ENCODE measurements at places on chromosomes 7 and 10. TPM values are rescaled to one million over a fixed set of nuclear protein-coding genes. Genes with fewer than 3 reads are reported as not detected.

GRCh38 chr7:113768387-113768786, 150.4 kb downstream of the PPP1R3A start:
- no peak for DNase-seq

DNA sequence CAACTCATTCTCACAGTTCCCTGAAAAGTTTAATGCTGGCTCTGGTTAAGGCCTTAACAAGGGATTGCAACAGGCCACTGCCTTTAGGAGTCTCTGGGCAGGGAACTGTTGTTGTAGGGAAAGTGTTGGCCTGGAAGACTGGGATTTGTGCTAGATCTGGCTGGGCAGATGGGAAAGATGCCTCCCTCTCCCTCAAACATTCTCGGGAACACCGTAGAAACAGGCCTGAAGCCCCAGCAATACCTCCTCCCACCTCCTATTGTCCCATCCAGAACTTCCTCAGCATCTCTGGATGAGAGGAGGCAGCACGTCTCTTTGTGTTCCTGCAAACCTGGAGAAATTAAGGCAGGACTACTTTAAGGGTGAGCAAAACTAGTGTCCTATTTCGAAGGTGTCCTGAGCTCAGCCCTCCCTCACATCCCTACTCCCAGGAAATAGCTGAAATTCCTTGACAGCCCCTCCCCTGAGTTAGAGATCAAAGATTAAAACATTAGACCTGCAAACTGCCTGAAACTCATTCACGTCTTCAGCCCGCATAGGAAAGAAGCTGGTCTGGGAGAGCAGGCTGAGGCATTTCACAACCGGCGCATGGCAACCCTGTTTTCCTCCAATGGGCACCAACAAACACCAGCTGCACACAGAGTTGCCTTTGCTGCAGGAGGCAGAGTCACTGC, 10.9 kb upstream of the MAP3K8 start:
- peak; percentile 72 for DNase-seq

DNA sequence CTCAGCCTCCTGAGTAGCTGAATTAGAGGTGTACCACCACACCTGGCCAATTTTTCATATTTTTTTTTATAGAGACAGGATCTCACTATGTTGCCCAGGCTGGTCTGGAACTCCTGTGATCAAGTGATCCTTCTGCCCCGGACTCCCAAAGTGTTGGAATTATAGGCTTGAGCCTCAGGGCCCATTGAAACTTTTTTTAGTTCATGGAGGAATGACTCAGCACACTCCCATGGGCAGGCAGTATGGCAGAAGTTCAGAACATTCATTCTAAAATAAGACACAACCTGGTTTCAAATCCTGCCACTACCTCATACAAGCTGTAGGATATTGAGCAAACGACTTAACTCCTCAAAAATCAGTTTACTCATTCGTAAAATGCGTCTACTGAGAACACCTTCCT, 320.4 kb upstream of the SP8 start:
- DNase-seq, result no peak

The ANKRD30A gene
- total RNA-seq, result not detected

- peak; percentile 37 for DNase-seq
Measured at GRCh38 chr7:601595-602340, 82.1 kb upstream of the PDGFA start.

The HOXA6 gene
- total RNA-seq, result 3.2 TPM

DNA sequence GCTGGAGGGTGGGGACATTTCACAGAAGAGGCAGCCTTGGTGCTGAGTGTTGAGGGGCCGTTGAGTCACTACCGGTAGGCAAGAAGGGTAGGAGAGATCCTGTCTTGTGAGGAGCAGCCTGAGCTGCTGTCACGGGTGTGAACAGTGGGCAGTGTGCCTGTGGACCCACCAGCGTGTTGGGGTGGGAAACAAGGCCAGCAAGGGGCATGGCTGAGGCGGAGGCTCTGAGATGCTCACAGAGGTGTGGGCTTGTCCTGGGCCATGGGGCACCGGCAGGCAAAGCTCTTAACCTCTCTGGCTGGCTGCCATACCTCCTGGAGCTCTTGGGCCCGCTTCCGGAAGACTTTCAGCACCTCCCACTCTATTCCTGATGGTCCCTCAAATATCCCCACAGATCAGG, 33.6 kb upstream of the SMARCD3 start:
- DNase-seq, result no peak

DNA sequence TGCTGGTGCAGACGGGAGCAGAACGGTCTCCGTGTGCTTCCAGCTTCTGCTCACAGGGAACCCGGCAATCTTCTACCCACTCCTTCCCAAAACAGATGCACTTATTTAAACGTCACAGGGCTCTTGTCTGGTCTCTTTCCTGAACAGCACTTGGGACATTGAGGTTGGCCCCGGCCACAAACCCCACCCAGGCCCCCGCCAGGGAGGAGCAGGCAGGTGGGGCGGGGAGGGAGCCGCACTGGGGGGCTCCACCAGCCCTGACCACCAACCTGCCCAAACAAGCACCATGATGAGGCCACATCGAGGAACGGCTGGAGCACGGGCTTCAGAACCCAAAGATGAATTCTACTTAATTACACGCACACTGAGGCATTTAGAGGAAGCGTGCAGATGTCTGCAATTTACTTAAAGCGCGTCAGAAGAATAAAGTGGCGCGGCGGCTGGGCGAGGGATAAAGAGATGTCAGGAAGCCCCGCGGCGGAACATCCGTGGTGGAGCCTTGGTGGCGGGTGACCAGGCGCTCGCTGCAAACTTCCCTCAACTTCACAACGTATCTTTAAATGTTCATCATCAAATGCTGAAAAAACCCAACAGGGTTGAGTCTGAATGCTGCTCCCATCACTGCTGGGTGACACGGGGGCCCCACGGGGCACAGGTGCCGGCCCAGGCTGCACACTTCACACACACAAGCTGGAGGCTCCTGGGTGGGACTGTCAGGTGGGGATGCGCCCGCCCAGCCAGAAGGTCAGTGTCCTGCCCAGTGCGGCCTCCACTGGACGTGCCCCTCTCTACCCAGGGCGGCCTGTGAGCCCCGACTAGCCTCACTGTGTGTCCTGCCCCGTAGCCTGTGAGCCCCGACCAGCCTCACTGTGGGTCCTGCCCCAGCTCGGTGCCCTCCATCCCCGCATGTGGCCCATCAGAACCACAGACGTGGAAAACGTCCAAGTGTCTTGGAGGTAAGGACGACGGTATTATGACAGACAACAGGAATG, 279.2 kb downstream of the MAD1L1 start:
- no peak for DNase-seq

DNA sequence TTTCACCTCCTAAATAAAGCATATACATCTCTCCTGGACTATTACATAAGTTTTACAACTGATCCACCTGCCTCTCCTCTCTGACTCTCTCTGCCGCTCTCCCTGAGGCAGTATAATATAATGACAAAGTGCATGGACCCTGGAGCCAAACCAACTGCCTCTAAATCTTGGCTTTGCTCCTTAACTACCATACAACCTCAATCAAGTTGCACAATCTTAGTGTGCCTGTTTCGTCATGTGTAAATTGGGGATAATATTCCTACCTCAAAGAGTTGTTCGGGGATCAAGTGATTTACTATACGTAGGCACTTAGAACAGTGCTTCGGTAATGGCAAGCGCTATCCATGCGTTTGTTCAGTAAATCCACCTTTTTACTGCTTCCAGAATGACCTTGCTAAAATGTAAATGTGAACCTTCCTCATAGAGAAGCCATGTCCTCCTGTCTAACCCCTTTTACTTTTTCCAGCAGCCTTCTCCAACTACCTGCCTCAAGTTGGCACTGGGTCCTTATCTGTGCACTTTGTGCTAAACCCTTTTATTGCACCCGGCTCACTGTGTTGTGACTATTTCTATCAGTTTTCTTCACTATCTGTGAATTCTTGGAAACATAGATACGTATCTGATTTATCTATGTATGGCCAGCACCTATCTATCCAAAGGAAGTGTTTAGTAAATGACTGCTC, 30.6 kb upstream of the DLD start:
- DNase-seq, result no peak

The ELFN1 gene
- 6.2 TPM for total RNA-seq

The OR2A1 gene
- 0.13 TPM for total RNA-seq

DNA sequence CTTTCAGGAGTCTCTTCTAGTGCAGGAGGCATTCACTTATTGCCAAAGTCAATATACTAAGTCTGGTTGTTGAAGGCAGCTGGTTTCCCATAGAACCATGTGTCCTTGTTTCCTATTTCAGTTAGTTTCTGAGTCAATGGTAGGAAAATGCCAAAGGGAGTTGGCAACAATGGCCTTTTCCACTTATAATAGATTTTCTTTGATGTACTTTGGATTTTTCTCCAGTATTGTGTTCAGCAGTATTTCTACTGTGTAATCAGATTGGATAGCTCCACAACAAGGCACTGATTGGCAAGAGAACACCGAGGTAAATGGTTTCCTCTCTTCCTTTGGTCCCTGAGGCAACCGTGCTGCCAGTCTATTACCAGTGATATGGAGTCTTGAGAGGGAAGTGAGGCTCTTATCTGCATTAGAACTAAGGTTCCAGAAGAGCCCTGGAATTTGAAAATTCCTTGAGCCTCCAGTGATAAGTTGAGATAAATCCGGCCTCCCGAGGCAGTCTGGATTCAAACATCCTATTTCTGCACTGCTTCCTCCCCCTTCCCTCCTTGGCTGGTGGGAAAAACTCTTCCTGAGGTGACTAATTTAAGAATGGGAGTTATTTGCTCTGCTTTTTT, 7.9 kb upstream of the SEPTIN7 start:
- no peak for DNase-seq

- DNase-seq, result peak; percentile 5
Measured at GRCh38 chr10:22854935-22855421, 72.9 kb upstream of the ARMC3 start.

The ASL gene
- total RNA-seq, result 66.1 TPM

DNA sequence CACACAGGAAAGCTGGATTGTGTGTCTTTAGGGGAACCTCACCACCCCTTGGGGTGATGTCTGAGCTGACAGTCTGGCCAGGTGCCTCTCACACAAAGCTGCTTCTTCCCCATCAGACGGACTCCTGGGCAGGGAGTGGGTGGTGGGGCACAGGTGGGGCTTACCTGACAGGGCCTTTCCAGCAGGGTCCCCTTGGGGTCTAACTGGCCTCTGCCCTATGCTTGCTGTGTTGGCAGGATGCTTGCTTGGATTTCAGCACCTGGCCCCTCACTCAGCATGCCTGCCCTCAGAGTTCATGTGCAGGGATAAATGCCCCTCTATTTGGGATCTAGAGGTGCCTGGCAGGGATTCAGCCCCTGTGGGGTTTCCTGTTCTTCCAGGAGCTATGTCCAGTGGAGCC, 496.9 kb upstream of the ZMIZ1 start:
- DNase-seq, result no peak

DNA sequence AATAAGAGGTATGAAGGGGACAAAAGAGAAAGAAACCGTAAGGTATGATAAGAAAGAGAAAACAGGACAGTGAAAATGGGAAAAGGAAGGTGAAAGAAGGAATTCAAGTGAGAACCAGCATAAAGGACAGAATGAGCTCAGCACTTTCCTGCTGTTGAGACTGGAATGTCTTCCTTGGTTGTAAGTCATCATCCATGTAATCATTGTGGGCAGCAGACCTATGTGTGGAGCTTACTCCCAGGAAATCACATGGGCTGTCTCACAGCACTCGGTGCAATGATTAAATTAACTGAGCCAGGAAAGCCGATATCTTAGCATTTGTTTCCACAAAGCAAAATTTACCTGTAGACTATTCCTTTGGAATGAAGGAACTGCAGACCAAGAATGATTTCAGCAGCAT, 118.1 kb downstream of the PRKCQ start:
- no peak for DNase-seq

- DNase-seq, result no peak
Measured at GRCh38 chr7:147980826-147981813, 609.4 kb upstream of the C7orf33 start.

DNA sequence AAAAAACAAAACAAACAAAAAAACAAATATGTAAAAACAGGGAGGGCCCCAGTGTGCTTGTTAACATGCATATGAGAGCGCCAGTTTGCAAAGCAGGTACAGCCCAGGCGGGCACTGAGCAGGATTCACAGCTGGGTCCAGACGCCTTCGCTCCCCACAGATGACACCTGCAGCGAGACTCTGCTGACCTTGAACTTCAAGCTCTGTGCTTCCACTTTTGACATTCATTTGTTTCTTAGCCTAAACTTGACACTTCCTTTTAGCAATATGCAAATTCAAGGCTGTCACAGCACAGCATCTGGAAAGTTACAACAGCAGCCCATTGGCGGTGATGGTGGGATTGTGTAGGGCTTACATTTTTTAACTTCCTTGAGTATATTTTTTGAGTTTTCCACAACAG, 88.8 kb upstream of the TNS3 start:
- DNase-seq, result no peak

The TASOR2 gene
- total RNA-seq, result 60.7 TPM

GRCh38 chr10:123135415-123136141, at the start of gene HMX3:
TSS of gene HMX3 (plus strand) at chr10:123135970. CDS start at chr10:123136051, 81 bp downstream.
- peak; percentile 62 for DNase-seq

The HOXA5 gene
- total RNA-seq, result 0.25 TPM

- DNase-seq, result peak; percentile 10
Measured at GRCh38 chr7:361680-362401, 71.9 kb downstream of the FOXL3 start.

- no peak for DNase-seq
Measured at GRCh38 chr10:124568848-124569622, 107.4 kb downstream of the LHPP start.

The KIAA1549 gene
- total RNA-seq, result 4.2 TPM

- DNase-seq, result no peak
Measured at GRCh38 chr10:43702213-43702935, 53.7 kb upstream of the ZNF32 start.

DNA sequence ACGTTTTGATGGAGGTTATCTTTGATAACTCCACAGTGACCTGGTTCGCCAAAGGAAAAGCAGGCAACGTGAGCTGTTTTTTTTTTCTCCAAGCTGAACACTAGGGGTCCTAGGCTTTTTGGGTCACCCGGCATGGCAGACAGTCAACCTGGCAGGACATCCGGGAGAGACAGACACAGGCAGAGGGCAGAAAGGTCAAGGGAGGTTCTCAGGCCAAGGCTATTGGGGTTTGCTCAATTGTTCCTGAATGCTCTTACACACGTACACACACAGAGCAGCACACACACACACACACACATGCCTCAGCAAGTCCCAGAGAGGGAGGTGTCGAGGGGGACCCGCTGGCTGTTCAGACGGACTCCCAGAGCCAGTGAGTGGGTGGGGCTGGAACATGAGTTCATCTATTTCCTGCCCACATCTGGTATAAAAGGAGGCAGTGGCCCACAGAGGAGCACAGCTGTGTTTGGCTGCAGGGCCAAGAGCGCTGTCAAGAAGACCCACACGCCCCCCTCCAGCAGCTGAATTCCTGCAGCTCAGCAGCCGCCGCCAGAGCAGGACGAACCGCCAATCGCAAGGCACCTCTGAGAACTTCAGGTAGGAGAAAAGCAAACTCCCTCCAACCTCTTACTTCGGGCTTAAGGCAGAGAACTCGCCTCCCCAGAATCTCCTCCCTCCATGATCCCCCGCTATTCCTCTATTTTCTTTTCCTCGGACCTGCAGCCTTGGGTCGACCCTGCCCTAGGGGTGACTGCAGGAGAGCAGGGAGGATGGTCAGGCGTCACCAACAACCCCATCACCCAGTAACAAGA, at the start of gene SERPINE1:
Gene SERPINE1, plus strand, starts transcription at position 454 of the 809 bp plus-strand sequence. CDS start 1,290 bp downstream, outside the sequence.
- DNase-seq, result peak; percentile 100

The ACSM6 gene
- total RNA-seq, result not detected

- peak; percentile 55 for DNase-seq
Measured at GRCh38 chr7:91940171-91940570, 491 bp upstream of the AKAP9 start.
